ENCODE measurements at places on chromosomes 3 and 15. TPM values are rescaled to one million over a fixed set of nuclear protein-coding genes. Genes with fewer than 3 reads are reported as not detected.

GRCh38 chr15:80581976-80582375 lies 113.1 kb upstream of the ABHD17C start:
- DNase-seq: no peak

DNA sequence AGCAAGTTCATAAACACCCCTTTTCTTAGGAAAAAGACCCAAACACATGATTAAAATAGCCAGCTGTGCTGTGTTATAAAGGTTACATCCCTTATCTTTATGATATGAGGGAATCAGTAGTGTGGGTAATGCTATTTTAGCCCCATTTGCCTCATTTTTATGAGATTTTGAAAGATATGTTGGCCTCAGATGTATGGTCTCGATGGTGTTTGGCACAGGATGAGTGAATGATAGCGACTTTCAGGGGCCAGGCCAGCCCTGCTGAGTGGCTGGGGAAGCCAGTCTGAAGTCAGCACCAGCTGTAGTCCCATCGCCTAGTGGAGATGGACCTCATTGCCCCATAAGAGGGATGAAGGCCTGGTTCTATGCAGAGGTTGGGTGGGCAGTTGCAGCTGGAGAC lies 105.0 kb upstream of the HACD2 start:
- DNase-seq: no peak

GRCh38 chr15:98547741-98548138 lies 100.6 kb upstream of the IGF1R start:
- DNase-seq: no peak

PRR20G gene
- total RNA-seq: not detected
